ENCODE measurements at places on chromosomes 6 and 20.
A peak's percentile ranks its signal among the peaks of the same experiment; 100 is the strongest.

- no peak for DNase-seq
These were observed 17.9 kb downstream of the RRBP1 start for GRCh38 chr20:17664025-17664633.

DNA sequence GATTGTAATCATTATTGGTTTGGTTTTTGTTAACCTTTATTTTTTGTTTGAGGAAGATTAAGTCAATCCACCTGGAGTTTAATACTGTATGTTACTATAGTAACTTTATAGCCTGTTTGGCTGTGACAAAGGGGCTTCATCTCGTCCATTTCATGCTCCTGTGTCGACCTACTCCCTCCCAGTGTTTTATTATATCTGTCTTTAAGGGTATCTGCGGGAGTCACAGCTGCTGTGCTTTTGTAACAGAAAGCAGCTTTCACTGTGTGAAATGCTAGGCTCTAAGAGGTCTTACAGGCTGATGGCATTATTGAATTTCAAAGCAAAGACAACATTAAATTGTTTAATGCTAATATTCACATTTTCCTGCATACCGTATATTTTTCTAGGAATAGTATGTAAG lies 698.0 kb upstream of the POU3F2 start:
- DNase-seq, result no peak

GRCh38 chr6:156809034-156809433 lies 31.9 kb downstream of the ARID1B start:
- DNase-seq, result peak; percentile 46

DNA sequence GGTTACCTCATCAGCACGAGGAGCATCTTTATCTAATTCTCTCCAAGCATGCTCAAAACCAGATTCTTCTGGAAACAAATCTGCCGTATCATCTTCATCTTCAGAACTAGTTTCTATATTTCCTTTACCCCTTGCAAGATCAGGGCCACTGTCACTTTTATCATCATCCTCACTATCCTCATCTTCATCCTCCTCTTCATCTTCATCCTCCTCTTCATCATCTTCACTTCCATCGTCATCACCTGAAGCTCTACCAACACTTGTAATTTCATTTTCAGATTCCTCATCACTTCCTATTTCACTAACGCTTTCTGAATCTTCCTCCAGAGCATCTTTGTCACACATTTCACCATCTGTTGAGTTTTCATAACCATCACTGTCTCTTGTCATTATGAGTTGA lies 8.9 kb downstream of the ESF1 start:
- no peak for DNase-seq

GRCh38 chr6:26272171-26272637 lies 92.8 kb upstream of the BTN3A2 start:
- DNase-seq, result no peak

DNA sequence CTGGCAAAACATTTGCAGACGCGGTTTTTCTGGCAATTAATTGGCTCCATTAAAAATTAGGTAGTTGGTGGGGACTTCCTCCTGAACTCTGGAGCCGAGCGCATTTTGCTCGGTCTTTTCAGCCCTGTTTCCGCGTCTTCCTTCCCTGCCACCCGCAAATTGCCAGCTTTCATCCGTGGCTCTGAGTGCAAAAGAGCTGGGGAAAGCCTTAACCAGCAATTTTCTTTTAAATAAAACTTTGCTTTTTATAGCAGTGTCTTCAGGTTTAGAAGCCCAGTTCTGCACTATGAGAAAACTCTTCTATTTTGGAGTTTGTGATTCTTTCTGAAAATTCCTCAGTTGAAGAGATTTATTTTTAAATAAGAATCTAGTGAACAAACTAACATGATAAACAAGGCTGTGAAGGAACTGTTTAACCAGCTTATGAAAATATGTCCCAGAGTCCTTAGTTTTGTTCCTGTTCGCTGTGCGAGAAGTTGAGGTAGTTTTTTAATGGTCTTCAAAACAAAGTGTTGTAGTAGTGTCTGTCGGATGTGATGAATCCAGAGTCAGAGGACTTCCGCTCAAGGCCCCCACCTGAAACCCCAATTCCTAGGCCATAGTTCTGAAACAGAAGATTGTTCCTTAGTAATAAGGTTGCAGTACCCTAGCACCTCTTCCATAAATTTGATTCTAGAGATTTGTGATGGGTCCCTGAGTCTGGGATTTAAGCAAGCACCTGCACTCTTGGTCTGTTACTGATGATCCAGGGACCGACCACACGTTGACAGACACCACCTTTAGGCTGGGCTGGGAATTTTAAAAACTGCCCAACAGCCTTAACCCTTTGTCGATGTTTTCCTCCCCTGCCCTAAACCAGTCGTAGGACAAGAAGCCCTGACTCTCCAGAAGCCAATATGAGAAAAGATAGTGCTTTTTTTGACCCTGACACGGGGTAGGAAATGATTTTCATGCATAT lies 950 bp downstream of the KCTD20 start:
- DNase-seq, result peak; percentile 26

DNA sequence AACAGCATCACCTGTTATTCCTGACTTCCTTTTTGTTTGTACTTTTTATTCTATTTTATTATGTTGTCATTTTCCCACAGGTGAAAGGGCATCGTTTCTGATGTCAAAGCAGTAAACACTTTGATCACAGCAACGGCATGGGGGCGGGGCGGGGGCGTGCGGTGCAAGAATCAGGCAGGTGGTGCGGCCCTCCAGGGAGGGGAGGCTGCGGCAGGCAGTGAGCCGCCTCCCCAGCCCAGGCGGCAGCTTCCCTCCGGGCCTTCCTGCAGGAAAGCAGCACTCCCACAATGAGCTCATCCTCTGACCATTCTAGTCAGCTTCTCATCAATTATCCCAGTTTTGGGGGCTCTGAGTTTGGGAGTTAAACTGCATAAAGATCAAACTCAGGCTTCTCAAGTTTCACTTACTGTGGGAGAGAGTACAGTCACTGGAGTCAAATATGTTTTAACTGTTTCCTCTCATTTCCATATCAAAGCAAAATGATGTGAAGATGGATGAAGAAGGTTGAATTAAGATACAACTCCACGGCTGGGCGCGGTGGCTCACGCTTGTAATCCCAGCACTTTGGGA lies 608.4 kb upstream of the AGPAT4 start:
- no peak for DNase-seq

DNA sequence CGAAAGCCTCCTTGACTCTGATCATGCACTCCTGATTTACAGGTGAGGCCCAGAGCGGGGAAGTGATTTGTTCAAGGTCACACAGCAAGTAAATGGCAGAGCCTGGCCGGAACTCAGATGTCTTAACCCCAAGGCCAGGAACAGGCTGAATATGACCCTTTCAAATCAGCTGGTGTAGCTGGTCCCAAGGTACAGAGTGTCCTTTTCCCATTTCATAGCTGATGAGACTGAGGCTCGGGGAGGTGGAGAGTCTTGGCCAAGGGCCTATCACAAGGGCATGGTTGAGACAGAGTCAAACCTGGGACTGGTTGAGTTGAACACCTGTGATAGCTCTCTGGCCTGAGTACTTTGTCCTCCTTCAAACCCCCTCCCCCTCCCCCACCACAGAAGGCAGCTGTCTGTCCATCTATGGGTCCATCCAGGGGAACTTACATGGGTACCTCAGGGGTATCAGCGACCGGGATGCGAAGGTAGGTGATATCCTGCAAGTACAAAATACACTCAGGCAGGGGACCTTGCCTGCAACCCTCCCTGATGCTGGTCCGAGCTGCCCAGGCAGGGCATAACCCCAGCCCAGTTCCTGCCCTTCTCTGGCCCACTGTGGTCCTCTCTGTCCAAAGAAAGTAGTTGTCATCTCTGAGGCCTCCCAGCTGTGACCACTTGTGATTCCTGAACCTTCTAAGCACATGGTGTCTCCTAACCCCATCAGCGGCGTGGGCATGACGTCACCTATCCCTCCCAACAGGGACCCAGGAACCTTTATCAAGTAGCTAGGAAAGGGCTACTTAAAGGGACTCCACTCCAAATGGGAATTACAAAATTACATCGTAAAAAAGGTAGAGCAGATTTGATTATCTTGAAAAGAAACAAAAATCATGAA lies 5.6 kb downstream of the DUSP15 start:
- no peak for DNase-seq
